ENCODE measurements at places on chromosomes 4 and X.

DNA sequence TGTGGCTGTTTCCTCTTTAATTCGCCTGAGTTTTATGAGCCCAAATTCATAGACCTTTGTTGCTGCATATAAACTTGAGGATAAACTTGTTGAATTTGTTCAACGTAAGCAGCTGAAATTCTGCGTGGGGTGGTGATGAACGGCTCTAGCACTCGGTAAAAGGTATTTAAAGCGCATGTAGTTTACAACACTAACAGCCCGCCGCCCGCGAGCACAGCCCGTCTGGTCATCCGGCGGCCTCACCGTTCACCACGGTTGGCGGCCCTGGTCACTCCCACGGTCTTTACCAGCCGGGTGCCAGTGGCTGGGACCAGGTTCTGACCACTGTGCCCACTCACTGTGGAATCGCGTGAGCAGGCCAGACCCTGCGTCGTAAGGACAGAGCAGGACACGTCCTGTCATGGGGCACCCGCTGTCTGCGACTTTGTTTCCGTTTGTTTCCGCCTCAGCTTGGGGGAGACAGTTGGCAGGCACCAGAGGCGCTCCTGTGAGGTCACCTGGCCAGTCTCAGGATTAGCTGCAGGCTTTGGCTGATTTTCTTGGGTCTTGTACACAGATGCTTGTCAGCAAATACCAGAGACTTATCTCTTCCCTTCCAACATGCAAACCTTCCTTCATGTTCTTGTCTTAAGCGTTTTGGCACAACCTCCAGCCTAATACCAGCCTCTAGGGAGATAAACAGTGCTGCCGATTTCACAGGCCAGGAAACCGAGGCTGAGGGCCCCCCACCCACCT, 36.8 kb upstream of the SPON2 start:
- peak; percentile 60 for DNase-seq

- no peak for DNase-seq
Measured at GRCh38 chr4:159190651-159191050, 87.8 kb downstream of the RAPGEF2 start.

DNA sequence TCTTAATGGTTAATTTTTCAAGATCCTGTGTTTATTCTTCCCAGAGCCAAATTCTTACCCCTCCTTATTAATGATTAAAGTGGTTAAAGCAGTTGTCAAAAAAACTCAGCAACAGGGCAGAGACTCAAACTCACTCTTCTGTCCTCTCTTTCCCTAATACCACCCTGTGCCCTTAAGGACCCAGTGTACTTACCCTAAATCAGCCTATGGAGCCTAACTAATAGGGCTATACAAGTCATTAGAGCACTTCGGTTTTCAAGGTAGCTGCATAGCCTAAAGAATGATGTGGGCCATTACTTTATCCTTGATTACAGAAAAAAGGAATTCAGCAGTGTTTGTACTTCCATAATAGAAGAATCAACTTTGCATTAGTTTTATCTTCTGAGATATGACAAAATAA, 216.3 kb downstream of the KCTD8 start:
- DNase-seq = no peak

DNA sequence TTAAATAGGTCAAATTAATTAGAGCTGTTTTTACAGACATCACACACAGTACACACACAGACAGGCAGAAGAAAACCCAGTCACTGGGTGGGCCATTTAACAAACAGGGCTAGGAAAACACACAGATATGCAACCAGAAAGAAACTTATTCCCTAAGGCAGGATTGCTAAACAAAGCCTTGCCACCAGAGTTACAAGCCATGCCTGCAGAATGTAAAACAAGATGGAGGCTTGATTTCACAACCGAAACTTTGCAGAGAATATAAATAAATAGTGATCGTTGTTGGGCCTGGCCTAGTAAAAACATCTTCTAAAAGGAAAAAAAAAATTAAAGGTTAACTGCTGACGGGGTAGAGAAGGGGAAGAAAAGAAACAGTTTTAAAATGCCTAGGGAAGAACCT, 212.3 kb downstream of the NAP1L3 start:
- no peak for DNase-seq

GRCh38 chr4:67687636-67688035, 13.3 kb downstream of the UBA6 start:
- no peak for DNase-seq

- peak; percentile 63 for DNase-seq
Measured at GRCh38 chr4:121070696-121071639, 1.4 kb downstream of the NDNF start.

DNA sequence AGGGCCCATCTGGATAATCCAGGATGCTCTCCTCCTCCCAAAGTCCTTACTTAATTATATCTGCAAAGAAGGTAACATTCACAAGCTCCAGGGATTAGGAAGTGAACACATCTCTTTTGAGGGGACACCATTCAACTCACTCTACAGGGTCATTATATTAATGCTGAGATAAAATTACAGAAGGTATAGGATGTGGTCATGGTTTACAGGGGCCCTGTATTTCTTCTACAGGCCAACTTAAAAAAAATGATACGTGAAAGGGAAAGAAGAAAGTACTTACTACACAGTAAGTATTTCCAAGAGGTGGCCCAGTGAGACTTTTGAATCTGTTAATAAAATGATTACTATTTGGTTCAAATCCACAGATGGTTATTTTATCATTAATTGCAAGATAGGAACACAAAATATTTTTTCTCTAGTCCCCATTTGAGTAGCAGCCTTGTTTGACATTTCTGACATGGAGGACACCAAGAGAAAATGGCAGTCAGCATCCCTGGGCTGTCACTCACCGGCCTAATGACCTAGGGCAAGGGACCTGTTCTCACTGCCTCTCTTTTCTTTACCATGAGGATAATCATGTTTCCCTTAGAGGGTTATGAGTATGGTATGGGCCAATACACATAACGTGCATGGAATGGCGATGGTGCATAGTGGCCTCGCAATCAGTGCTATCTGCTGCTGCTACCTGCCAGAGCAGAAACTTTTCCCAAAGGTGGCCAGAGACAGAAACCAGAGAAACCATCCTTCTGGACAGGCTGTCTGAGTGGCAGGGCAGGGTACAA, 140.5 kb downstream of the PTTG2 start:
- no peak for DNase-seq

DNA sequence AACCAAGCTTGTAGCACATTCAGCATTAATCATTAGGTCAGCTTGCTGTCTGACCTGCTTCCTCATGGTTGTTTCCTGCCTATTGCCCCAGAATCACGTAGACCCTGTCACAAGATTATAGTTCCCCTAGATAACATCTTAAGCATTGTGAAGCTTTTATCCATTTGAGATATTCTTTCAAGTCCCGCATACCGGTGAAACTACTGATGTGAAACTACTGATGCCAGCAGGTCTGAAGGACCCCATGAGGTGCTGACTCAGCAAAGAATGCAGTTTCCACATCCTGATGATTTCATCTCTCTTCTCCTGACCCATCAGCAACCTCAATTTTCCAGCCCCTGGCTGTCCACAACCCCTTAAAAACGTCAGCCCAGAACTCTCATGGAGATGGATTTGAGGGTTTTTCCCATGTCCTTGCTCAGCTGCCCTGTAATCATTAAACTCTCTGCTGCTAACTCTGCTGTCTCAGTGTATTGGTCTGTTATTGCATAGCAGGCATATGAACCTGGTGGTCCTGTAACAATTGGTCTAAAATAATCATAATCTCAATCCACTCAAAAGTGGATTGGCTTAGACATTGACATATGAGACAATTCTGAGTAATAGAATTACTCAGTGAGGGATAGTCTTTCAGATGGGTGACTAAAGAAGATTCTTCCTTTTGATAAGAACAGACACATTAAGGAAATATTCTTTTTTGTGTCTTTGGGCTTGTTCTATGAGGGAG, 26.3 kb upstream of the UBA6 start:
- no peak for DNase-seq

GRCh38 chr4:48290146-48290772, 20.6 kb upstream of the TEC start:
- DNase-seq = no peak

- no peak for DNase-seq
Measured at GRCh38 chrX:97854086-97854485, 970.4 kb downstream of the RPA4 start.

DNA sequence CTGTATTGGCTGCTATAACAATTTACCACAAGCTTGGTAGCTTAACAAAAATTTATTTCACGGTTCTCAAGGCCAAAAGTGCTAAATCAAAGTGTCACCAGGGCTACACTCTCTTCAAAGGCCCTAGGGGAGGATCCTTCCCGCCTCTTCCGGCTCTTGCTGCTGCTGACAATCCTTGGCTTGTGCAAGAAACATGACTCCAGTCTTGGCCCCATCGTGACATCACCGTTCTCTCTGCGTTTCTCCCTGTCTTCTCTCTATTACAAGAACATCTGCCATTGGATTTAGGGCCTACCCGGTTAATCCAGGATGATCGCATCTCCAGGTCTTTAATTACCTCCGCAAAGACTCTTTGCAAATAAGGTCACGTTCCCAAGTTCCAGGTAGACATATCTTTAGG, 10.4 kb upstream of the CLCN4 start:
- no peak for DNase-seq

DNA sequence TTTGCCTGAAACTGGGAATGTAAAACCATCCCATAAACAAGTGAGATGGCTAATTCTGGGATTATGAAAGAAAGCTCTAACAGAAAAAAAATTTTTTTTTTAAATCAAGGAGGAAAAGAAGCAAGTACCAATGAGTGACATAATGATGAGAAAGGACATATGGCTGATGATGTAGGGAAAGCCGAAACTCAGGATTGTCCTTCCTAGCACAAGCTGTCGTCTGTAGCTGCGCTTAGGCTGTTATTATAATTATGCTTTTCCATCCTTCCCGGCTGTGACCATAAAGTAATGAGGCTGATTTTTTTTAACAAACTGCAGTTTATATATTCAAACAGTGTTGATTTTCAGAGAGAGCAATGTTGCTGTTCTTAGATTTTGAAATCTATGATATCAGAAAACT, 209.8 kb upstream of the NOCT start:
- no peak for DNase-seq

DNA sequence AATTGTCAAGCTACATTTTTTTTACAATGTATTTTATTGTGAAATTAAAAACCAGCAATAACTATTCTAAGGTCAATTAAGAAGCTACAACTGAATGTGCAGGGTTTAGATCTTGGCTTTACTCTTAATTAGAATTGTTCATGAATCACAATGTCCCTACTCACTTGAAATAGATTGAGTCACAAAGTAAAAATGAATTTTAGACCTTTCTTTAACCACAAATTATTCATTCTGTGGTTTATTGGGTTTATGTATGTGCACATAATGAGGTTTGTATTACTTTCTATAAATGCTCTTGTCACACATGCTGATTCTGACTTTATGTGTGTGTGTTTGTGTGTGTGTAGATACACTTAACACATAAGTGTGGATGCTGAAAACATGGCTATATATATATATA, 647.0 kb upstream of the AADAT start:
- DNase-seq = no peak

DNA sequence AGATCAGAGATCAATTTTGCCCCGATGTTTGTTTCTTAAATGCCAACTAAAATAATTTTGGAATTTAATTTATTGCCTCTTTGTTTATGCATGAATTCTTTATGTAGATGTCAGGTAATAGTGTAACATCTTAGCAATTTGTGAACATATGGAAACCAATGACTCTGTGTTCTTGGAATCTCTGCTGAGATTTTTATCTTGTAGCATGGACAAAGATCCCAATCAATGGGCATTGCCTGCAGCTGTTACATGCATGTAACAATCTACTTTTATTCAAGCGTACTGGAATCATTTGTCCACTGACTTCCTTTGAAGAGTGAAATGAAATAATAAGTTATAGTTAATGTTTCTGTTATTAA, 61.6 kb upstream of the ARSJ start:
- DNase-seq = no peak

GRCh38 chr4:103207673-103208072, 9.5 kb upstream of the CENPE start:
- DNase-seq = no peak

GRCh38 chrX:86178906-86179305, 30.7 kb downstream of the DACH2 start:
- no peak for DNase-seq

DNA sequence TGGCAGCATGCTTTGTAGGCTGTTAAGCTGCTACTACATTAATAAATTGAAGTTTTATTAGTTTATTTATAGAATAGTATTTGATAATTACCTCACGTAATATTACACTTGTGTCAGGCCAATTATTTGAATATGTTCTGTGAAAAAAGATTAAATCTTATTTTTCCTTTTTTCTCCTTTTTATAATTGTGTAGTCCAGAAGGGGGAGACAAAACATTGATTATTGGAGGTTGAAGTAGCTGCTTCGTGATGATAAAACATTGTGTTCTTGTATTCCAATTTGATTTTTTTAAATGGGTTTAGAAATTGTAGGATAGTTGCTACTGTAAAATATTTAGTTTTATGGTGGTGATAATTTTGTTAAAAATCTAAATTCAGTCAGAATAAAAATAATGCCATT, 85.7 kb downstream of the DIAPH2 start:
- no peak for DNase-seq

DNA sequence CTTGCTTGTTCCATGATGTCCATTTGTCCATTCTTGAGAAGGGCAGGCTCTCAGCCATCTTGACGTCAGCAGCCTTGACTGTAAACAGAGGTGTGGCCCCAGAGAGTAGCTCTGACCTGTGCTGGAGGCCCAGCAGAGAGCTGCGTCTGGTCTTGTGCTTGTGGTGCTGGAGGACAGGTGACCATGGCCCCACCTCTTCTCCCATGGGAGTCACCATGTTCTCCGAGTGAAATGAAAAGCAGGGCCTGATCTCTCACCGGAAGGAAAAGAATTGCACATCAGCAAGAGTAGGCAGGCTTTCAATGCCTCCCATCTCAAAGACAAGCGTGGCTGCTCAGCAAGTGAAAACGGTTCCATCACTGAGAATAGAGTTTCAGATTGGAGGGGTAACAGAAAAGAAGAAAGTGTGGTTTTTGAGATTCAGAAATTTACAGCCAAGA, 11.5 kb downstream of the PARM1 start:
- no peak for DNase-seq

- no peak for DNase-seq
Measured at GRCh38 chr4:175051974-175052373, 133.8 kb downstream of the ADAM29 start.

GRCh38 chr4:6458528-6458927, 13.9 kb downstream of the PPP2R2C start:
- DNase-seq = no peak

- no peak for DNase-seq
Measured at GRCh38 chr4:37733240-37733867, 47.2 kb upstream of the RELL1 start.

DNA sequence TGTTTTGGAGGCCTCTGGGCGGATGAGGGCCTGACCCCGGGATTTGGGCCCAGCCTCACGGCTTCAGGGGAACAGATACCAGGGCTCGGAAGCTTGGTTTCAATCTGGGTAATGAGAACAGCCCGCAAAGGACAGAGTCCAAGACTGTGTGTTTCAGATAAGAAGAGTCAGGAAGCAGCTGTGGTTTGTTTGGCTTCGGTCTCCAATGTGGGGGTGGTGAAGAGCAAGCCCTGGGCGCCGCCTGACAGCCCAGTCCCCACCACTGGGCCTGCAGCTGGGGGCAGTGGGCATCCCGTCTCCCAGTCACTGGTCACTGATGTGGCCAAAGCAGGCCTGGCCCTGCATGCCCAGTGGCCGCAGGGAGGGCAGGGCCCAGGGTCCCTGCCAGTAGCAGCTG, 9.1 kb downstream of the WFS1 start:
- DNase-seq = no peak

GRCh38 chrX:41688835-41689234, at the start of gene GPR34:
Gene GPR34 (plus strand): TSS chrX:41688973. CDS start chrX:41695634, 6,661 bp downstream.
- no peak for DNase-seq

- DNase-seq = no peak
Measured at GRCh38 chr4:112552668-112553067, 36.7 kb upstream of the NEUROG2 start.

Measured in activated effector memory CD4-positive, alpha-beta T cell treated with anti-CD3 and anti-CD28 coated beads, Interleukin-2, amount 50 U/mL, for 16 hours (primary cell).